T-helper 1 cell (primary cell): ENCODE measurements at places on chromosomes 16 and 17.

DNA sequence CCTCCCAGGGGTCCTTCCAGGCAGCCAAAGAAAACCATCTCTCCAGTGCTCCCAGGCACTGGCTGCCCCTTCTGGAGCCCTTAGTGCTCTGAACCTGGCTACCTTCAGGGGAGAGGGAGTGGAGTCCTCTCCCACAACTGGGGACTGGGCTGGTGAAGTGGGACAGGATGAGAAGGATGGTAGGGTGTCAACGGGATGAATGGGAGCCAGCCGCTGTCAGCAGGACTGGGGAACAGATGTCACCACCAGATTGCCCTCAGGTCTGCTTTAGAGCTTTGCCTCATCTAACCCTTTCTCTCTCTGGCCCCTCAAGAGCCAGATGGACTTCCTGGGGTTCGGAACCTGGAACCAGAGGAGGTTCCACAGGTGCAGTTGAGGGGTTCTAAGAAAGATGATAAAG, 488 bp upstream of the SEBOX start:
- DNase-seq: no peak

DNA sequence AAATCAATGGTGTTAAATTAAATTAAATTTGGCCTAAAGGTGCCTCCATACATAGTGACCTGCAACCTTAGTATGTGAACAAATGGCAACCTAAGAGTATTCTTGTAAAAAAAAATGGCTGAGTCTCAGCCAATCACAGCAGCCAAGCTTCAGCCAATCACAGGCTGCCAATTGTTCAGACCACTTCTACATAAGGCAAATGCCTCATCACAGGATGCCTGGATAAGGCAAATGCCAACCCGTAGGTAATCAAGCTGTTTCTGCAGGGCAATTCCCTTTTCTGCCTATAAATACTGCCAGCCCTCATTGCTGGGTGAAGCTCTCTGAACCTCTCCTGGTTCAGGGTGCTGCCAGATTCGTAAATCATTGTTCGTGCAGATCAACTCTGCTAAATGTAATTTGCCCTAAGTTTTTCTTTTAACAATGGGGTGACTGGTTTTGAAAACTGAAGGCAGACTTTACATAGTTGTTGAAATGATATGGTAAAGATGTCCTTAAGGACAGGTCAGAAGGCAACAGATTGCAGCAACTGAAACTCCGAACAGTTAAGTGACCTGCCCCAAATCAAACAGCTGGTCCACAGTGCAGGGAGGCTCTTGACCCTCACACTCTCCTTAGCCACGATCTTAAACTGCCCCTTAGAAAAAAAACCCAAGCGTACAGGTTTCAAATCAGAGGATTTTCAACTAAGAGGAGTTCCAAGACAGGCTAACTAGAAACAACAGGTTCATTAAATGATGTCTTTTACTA, 50.3 kb downstream of the N4BP1 start:
- DNase-seq: no peak

DNA sequence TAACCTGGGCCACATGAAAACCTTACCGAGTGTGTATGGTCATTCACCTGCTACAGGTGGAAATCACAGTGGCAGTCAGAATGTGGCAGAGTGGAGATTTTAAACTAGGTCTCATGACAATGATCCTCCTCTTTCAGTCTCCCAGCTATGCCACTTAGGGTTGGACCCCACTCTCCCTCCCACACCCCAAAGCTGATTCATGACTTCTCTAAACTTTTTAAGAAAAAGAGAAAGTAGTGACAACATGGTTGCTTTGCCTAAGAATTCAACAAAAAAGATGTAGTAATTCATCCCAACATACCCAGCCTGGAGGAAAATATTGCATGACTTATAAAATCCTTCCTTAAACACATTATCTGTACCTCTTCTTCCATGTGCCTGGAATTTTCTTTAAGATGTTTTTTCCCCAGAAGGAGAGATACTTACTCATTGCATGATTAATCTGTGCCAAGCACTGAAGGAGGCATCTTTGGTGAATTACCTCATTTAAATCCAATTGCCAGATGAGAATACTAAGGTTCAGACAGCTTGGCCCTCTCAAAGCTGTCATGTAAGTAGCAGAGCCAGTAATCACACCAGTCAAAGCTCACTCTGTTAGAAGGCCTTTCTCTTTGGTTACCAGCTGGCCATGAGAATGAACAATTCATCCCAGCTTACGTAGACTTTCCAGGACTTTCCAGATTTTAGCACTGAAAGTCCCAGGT, 119.9 kb downstream of the COPRS start:
- no peak for DNase-seq

- DNase-seq: no peak
Observed at GRCh38 chr17:72060084-72060483, 60.7 kb upstream of the SOX9 start.

GRCh38 chr17:68351395-68351794, 60.1 kb downstream of the ARSG start:
- no peak for DNase-seq

DNA sequence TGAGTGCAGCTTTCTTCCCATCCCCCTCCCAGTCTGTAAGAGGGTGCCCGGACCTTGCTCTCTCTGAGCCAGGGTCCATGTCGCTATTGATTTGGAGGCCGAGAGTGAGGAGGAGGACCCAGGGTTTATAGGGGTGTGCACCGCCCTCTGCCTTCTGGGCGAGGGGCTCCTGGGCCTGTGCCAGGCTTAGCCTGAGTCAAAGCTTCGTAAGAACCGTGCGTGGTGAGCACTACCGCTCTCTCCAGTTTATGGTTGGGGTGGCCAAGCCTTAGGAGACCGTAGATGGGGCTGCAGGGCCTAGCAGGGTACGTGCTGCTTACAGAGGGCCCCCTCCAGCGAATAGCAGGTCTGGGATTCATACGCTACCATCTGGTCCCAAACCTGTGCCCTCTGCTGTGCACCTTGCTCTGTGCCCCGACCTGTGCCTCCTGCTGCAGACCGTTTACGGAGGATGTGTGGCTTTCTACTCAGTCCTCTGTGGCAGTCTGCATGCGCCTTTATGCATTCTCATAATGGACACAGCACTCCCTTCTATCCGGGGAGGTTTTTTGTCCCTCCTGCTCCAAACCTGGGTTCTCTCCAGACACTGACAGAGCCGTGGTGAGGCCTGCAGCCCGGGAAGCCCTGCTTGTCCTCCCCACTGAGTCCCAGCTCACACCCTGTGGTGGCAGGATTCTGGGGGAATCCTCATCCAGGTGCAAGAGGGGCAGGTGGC, 54.7 kb downstream of the PGS1 start:
- no peak for DNase-seq

GRCh38 chr16:56999409-57000270, 10.3 kb downstream of the NLRC5 start:
- DNase-seq: no peak

DNA sequence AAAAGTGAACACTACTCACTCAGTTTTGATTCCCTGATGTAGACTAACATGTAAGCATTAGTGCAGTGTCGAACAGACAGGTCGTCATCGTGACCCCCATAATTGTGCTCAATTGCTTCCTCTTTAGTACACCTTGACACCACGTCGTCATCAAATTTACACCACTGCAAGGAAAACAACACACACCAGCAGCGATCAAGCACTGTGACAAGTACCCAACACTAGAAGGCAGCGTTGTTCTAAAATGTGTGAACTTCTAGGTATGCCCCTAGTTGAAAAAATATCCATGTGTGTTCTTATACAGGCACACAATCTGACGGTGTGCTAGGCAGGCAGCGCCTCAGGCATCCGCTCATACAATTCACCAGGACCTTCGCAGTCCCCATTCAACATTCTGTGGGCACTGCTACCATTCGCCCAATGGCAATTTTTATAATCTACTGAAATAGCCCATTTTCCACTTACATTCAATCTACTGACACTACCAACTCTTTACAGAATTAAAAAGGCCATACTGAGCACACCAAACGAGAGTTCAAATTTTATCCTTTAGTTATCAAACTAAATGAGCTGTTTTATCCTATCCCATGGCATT, 23.1 kb downstream of the LITAFD start:
- no peak for DNase-seq

GRCh38 chr16:73890186-73891128, 406.2 kb upstream of the PSMD7 start:
- DNase-seq: no peak

GRCh38 chr17:80668375-80669148, 123.9 kb downstream of the RPTOR start:
- DNase-seq: no peak

DNA sequence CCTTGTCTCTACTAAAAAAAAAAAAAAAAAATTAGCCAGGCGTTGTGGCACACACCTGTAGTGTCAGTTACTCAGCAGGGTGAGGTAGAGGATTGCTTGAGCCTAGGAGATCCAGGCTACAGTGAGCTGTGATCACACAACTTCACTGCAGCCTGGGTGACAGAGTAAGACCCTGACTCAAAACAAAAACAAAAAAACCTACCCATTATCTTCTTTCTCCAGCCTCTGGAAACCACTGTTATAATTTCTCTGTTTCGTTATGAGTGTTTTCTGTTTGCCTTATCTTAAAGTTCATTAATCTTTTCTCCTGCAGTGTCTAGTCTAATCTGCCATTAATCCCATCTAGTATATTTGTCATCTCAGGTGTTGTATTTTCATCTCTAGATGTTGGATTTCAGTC, 18.6 kb upstream of the CLTC start:
- no peak for DNase-seq

- no peak for DNase-seq
Observed at GRCh38 chr16:15578824-15579223, 64.1 kb downstream of the MARF1 start.

DNA sequence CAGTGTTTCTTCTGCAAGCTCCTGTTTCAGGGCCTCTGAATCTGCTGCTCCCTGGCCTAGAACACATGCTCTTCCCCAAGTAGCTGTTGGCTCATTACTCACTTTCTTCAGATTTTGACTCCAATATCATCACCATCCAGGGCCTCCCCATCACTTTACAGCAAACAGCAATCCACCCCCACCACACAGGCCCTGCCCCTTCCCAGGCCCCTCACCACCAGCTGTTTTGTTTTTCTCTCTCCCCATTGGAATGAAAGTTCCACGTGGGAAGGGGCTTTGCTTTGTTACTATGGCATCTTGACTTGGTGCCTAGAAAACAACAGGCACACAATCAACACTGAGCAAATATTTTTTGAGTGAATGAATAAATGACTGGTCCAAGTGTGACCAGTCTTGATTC, 4.0 kb downstream of the TMEM170A start:
- no peak for DNase-seq

DNA sequence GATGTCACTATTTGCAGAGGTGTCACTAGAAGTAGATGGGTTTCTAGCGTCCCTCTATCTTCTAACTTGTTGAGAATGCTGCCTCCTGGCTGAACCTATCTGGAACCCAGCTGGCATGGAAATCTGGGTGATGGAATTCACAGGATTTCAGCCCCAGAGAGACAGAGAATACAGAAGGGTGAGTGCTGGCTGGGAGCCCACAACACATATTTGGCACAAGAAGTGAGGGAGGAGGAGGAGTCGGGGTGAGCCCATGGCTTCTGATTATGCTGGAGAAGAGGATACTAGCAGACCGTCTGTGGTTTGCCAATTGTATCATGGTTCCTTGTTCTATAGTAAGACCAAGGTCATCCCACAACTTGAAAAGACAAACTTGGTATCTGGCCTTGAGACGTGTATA, 557.8 kb upstream of the SALL1 start:
- no peak for DNase-seq

- no peak for DNase-seq
Observed at GRCh38 chr16:11112723-11113348, 143.2 kb downstream of the SOCS1 start.

DNA sequence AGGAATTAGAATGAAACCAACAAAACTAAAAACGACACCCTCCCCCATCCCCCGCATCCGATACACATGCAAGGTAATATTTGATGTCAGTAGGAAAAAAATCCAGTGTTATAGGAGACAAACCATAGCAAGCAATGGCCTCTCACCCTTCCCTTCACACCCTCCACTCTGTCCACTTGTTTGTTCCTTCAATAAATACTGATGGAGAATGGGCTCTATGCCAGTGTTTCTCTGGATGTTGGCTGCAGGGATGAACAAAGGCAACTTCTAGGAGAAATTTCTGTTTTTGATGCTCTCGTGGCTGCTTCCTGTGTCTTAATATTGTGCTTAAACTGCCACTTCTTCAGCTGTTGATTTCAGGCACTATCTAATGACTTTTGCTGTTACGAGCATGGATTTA, 98.8 kb downstream of the WWOX start:
- DNase-seq: no peak

DNA sequence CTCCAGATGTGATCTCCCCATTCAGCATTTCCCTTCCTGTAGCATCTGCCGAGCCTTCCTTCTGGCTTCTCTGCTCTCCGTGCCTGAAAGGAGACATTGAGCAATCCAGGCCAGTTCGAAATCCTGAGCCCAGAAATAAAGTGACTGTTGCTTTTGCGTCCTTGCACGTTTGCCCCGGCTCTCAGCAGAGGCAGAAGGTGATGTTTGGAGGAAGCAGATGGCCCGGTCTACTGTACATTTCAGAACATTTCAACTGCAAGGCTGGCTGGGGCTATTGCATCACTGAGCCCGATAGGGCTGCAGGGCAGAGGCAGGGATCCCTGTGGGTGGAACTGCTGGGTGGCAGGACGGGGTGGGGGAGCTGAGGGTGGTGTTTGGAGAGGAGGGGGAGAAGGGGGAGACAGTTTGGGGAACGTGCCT, 29.4 kb downstream of the IRF8 start:
- no peak for DNase-seq

GRCh38 chr17:45660474-45660873, 123.6 kb upstream of the CRHR1 start:
- no peak for DNase-seq

DNA sequence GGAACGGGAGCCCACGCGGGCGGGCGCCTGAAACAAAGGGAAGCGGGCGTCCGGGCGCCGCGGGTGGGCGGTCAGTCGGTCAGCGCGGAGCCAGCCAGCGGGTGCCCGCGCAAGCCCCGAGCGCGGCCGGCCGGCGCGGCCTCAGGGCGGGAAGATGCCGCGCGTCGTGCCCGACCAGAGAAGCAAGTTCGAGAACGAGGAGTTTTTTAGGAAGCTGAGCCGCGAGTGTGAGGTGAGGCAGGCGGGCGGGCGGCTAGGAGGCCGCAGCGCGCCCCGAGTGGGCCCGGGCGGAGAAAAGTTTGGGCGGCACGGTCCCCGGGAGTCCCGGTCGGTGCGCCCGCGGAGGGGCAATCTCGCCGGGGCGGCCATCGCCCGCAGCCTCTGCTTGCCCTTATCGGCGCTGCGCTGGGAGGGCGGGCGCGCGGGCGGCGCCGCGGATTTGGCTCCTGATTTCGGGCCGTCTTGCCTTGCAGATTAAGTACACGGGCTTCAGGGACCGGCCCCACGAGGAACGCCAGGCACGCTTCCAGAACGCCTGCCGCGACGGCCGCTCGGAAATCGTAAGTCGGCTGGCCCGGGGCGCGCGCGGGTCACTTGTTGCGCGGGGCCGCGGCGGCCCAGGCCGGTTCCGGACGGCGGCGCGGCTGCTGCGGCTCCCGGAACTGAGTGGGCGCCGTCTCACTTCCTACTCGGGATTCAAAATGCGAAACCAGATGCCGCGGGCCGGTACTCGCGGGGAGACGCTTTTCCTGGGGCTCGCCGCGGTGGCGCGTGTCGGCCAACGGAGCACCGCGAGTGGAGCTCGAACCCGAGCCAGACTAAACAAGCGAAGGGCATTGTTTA, 526 bp downstream of the CBFB start:
- DNase-seq: peak; percentile 43

GRCh38 chr16:87678618-87679017, 76.3 kb downstream of the JPH3 start:
- DNase-seq: no peak
